ENCODE measurements at places on chromosomes 5 and 9.

GRCh38 chr9:8534828-8535227, 735.2 kb upstream of the DMAC1 start:
- no peak for DNase-seq

DNA sequence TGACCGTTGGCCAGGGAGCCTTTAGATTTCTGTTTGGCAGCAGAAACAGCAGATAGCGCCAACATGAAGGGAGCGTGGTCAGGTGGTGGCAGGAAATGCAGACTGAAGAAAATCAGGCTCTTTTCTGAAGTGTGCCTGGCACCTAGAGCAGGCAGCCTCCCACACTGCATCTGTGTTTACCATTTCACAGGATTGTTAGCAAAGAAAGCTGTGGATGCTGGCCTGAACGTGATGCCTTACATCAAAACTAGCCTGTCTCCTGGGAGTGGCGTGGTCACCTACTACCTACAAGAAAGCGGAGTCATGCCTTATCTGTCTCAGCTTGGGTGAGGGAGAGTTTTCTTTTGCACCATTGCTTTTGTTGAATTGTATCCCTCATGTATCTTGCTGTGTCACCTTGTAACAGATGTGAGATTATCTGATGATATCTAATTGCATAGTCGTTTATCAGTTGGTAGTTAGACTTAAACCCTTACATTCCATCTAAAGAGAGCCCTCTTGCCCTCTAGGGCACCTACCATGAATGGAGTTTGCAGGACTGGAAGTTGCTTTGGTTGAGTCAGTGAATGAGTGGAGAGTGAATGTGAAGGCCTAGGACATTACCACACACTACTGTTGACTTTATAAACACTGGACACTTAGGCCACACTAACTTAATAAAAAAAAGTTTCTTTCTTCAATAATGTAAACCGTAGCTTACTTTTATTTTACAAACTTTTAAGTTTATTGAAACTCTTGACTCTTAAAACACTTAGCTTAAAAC, 42.8 kb downstream of the ACO1 start:
- DNase-seq: no peak

DNA sequence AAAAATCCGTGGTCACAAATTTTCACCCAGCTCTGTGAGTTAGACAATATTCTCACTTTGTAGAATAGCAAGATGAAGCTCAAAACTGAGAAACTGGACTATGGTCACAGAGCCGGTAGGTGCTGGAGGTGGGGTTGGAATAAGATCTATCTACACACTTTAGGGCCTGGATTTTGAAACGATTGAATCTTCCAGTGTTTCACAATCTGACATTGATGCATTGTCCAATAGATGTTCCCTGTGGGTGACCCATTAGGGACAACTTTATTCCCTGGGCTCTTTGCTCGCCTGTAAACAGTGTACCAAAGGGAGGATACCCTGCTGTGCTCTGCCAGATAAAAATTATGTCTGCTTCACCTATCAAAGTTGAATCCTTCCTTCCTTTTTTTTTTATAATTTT, 145.4 kb upstream of the MPDZ start:
- DNase-seq: no peak

- no peak for DNase-seq
These were observed 78.4 kb downstream of the EBF1 start for GRCh38 chr5:159021136-159021900.

GRCh38 chr9:127829205-127829906, 25.1 kb downstream of the ENG start:
- no peak for DNase-seq

DNA sequence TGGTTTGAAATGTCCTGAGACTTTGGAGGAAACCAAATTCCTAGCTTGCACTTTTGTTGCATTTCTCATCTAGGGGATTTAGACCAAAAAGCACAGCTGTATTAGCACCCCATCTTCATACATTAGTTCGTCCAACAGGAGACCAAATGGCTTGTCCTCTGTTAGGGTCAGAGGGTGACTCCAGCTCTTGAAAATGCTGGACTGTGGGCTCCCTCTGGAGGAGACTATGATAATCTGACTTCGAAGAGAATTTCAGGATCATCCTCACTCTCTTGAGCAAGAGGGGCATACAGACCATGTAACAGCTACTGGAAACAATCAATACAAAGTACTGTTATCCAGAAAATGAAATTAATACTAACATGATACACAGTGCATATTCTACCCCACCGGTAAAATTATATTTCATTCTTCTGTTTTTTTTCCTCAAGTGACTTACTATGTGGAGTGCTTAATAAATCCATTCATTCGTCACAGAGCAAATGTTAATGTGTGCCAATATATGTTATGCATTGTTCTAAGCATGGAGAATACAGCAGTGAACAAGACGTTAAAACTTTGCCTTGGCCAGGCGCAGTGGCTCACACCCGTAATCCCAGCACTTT, 63.7 kb upstream of the PPP2CA start:
- DNase-seq: no peak

DNA sequence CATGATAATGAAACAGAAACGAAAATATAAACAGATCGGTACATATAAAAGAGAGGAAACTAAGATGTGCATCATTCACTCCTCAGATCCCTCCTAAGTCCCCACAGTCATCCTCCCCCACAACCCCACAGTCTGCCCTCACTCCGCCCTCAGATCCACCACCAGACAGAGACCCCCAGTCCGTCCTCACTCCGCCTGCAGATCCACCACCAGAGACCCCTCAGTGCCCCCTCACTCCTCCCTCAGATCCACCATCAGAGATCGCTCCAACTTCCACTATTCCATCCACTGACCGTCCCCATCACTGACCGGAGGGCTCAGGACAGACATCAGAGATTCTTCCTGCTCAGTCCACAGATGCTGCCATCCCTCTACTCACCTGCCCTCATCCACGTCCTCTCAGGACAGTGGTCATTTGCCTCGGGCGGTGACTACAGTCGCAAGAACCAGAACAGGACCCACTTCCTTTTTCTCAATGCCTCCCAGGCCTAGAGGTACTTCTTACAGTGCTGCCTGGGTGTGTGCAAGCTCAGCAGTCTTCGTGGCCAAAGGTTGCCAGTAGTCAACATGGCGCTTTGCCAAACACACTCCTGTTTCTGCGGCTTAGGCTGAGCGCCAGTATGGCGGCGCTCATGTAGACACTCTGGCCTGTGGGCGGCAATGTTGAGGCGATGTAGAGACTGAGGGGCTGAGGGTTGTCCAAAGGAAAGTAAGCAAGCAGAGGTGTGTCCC, 8.3 kb upstream of the SPATA31C1 start:
- DNase-seq: no peak

GRCh38 chr9:129162497-129163197, 15.4 kb downstream of the IER5L start:
- DNase-seq: no peak

DNA sequence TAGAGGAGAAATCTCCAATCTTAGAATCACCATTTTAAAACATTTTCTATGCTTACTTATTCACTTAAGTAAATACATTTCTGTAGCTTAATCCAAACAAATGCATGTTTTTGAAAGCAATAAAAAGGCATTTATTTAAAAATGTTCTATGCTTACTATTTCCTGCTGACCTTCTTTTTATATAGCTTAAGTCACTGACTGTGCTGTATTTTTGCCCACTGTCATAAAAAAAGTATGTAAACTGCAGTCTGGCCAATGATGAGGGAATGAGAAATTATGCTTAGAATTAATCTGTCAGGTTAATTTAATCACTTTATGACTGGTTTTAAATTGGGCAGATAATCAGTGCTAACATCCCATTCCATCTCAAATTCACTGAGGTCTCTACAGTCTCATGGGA, 20.1 kb downstream of the NUDT12 start:
- no peak for DNase-seq

DNA sequence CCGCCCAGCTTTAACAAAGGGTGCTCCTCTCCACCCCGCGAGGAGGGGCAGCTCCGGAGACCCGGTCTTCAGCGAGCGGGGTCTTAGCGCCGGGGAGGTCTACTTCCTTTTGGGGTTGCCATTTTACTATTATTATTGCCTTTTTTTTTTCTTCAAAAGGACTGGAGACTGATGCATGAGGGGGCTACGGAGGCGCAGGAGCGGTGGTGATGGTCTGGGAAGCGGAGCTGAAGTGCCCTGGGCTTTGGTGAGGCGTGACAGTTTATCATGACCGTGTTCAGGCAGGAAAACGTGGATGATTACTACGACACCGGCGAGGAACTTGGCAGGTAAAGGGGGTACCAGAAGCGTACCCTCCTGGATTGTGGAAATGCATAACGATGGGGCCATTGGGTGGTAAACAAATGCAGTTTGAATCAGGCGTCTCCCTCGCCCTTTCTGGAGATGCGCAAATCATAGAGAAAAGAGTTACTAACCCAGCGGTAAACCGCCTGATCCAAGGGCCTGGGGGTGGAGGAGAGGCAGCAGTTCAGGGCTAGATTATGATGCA, 1.2 kb downstream of the DAPK1 start:
- DNase-seq: no peak

- no peak for DNase-seq
These were observed 17.3 kb upstream of the EXOC3 start for GRCh38 chr5:425714-426113.

DNA sequence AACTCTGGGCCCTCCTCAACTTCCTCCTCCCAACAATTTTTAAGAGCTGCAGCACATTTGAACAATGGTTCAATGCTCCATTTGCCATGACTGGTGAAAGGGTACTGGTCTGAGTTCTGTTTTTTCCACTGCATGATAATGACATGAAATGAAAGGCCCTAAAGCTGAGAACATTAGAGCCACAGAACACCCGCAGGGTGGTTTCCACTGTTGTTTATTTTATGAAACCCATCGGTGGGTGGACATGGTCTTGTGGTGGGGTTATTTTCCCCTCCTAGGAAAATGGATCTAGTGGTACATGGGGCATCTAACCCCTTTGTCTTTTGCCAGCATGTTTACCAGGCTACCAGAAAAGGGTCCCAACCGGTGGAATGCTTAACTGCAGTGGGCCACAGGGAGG, 71.8 kb downstream of the SMARCA2 start:
- no peak for DNase-seq

DNA sequence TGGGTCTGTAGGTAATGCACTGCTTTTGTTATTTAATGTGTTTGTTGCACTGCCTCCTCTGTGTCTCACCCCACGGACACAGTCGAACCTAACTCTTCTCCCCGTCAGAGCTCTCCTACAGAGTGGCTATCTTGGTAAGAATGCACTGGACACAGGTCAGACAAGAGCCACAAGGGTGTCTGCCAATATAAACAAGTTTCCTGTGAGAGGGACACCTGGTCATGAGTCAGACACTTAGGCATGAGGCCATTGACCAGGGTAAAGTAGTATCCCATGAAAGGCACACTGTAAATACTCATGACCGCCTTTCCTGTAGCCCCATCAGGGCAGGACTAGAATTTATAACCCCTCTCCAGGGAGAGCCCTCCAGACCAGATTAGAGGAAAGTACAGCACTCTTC, 115.5 kb downstream of the SLC12A2 start:
- no peak for DNase-seq

- no peak for DNase-seq
These were observed 461.3 kb upstream of the RORB start for GRCh38 chr9:74035786-74036185.
